ENCODE measurements at places on chromosomes 11 and 22.

GRCh38 chr11:58654908-58655296 is 32.4 kb downstream of the CNTF start:
- no peak for DNase-seq

- DNase-seq: no peak
Measured at GRCh38 chr22:33272180-33272579, 214.0 kb upstream of the SYN3 start.

- no peak for DNase-seq
Measured at GRCh38 chr11:116638463-116638862, 134.3 kb downstream of the BUD13 start.

DNA sequence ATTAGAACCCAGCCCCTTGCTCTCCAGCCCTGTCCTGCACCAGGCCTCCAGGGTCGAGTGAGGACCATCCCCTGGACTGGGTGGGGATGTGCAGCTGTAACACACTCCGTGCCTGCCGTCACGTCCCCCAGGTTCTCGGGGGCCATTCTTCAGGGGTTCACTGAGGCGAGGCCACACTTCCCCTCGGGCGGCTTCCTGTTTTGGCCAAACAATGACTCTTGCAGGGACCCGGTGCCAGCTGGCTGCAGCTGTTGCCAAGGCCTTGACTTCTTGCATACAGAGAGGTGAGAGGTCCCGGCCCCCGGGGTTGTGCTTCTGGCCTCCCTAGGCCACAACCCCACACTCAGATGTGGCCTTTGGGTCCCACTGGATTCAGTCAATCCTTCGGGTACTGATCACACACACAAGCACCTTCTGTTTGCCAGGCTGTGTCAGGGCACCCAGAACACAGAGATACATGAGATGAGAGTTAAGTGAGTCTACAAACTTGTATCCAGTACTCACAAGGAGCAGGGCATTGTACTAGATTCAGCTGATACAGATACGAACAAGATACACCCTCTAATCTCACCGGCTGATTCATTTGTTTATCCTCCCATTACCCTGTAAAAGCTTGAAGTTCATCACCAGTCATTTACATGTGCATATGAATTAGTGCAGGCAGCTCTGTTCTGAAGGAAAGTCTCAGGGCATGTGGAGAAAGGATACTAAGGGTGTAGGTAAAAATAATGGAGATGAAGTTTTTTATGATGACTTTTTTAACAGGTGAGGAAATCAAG is 32.9 kb downstream of the LRRC32 start:
- DNase-seq: no peak

DNA sequence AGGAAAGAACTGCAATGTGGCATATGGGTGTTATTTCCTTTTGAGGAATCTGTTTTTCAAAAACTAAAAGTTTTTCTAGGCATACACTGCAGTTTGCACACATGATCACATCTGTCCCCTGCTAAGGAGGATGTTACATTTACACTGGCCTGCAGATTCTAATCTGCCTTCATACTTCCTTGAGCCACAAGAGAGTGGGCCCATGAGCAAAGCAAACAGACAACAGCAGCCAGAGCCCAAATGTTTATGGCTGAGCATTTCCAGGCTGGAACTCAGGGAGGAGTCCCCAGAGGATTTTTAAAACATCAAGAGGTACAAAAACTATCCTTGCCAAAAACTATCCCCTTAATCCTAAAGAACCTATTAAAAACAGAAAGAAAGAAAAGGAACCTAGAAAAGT is 117.2 kb upstream of the MTNR1B start:
- DNase-seq: no peak

DNA sequence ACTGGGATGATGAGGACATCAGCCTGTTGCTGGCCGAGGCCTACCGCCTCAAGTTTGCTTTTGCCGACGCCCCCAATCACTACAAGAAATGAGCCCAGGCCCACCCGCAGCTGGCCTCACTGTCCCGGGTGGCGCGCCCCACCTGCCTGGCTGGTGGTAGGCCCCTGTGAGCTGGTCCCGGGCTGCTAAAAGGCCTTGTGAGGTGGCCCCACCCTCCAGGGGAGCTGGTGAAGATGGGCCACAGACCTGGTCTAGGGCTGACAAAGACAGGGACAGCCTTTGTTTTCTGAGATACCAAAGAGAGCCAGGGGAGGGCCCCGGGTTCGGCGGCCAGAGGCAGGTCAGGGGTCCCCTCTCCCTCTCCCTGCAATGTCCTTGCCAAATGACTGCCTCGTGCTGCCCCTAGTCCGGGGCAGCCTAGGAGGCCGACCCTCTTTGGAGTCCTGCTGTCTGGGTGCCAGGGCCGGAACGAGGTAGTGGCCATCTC is 411.1 kb downstream of the TBC1D22A start:
- no peak for DNase-seq

DNA sequence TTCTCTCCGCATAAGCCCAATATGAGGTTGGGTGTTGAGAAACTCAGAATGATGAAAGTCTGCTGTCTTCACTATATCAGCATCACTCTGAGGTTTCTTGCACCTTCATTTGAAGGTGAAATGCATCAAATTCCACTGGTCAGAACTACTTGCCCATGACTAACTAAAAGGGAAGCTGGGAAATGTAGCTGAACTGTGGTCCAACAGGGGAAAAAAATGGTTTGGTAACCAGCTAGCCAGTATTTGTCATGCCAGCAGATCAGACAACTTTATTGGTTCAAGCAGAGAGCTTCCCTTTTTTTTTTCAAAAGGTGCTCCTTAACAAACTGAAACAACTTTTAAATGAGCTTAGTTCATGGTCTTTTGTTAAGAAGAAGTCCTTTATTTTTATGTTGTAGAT is 14.2 kb upstream of the PIK3C2A start:
- no peak for DNase-seq

DNA sequence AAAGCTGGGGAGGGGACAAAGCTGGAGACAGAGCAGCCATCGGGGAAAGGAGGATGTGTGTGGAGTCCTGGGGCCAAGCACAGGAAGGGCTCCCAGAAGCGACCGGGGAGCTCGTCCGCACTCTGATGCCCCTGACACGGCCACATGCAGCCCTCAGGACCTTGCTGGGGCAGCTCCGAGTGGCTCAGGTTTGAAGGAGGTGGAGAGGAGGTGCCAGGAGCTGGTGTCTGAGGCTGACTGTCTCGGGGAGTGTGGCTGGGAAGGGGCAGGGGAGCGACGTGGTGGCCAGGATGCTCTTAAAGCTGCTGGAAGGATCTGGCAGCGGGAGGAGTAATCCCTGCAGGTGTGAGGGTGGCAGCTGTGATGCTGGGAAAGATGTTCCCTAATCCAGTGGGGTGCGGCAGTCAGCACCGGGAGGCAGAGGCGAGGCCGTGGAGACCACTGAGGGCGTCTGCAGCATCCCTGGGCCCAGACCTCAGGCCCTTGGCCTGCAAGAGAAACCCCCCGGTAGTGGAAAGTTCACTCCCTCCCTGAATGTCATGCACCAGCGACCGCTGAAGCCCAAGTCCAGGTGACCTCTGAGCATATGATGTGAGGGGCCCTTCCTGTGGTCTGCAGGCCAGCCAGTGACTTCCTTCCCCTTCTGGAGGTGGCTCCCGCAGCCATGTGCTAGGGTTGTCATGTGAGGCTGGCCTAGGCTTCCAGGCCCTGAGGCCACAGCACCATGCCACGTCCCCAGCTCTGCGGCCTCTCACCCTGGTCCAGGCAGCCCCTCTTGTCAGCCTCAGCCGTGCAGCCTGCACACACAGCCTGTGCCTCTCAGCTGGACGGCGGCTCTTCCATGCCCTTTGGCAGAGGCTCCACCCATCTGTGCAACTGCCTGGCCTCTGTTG is 17.2 kb upstream of the CTSD start:
- DNase-seq: no peak

DNA sequence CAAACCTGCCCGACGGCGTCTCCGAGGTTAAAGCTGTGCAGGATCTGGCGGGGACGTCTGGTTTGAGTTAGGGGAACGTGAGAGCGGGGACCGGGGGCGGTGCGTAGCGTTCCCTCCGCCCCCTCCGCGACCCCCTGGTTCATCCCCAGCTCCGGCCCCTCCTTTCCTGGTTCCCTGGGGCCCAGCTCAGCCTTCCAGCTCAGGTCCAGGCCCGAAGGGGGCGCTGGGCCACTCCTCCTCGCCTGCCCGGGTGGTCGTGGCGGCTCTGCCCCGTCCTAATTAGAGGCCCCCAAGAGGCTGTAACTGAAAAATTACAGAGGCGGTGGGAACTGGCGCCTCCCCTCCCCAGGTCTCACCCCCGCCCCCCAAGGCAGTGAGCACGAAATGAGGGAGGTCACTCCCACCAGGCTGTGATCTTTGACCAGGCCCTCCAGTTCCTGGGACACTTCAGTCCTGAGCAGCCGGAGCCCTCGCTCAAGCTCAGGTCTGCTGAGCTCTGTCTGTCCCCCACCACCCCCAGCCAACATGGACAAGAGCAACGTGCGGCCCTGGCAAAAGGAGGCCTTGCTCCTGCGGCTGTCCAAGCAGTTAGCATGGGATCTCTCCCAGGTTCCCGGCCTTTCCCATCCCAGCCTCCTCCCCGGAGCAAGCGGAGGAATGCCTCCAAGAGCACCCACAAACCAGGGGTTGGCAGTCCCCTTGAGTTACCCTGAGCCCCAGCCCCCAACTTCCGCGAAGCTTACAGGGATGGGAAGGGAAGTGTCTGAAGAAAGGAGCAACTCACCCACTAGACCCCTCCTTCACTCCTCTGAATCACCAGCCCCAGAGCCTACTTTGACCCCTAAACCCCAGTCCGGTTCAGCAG is 3.3 kb downstream of the CD248 start:
- DNase-seq: no peak

GRCh38 chr22:37010174-37010573 is 9.1 kb downstream of the TST start:
- no peak for DNase-seq

GRCh38 chr11:118883368-118884071 is at the start of gene CXCR5:
TSS of gene CXCR5 (plus strand) at chr11:118883892. CDS start at chr11:118883942, 50 bp downstream.
- no peak for DNase-seq

DNA sequence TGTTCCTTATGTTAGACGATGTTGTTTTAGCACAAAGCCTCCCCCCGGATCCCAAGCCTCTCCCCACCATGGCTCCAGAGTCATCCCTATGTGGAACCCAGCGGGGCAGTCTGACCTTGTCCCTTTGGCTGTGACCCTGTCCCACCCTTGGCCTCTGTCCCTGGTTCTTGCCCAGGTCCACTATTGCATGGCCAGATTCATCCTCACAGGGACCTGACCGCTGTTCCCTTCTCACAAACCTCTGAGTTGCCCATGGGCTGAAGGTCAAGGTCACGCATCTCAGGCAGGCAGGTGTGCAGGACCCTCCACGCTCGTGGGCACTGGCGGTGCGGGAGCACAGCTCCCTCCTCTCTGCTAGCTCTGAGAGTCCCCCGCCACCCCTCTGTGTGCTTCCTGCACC is 39.0 kb downstream of the BCR start:
- no peak for DNase-seq

DNA sequence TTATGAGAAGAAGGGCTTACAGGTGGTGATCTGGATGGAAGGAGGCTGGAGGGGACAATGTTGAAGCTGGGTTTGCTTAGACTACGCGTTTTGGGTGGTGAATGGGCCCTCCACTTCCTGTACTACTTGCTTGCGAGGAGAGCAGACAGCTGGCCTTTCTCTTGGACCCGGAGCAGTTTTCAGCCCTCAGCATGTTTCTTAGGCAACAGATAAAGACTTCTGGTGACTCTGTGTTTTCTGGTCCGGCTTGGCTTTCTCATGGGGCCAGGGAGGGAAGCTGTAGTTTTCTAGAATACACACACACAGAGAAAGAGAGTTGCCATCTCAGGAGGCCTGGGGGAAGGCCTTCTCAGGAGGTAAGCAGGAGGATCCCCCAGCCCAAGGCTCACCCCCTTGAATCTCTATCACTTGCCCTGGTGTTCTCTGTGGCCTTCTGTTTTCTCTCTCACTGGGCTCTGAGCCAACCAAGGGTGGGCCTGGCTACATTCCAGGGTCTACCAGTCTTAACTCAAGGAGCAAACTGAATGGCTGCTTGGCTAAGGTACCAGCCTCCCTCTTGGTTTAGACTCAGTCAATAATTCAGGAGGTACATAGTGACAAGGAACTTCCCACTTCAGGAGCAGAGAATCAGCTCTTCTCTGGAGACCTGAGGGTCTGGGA is 2.4 kb downstream of the CCS start:
- DNase-seq: no peak

GRCh38 chr11:17864478-17864941 is 129.9 kb downstream of the KCNC1 start:
- no peak for DNase-seq

DNA sequence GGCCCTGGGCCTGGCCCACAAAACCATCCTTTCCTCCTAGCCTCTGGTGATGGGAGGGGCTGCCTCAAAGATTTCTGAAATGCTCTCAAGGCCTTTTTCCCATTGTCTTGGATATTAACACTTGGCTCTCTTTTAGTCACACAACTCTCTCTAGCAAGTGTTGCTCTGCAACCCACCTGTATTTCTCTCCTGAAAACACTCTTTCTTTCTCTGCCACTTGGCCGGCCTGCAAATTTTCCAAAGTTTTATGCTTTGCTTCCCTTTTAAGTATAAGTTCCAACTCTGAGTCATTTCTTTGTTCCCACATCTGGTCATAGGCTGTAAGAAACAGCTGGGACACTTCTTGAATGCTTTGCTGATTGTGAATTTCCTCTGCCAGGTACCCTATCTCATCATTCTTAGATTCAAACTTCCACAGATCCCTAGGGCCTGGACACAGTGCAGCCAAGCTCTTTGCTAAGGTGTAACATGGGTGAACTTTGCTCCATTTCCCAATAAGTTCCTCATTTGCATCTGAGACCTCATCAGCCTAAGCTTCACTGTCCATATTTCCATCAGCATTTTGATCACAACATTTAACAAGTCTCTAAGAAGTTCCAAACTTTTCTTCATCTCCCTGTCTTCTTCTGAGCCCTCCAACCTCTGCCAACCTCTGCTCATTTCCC is 93.8 kb downstream of the TRIM29 start:
- no peak for DNase-seq

GRCh38 chr22:30048681-30049080 is 31.6 kb upstream of the HORMAD2 start:
- no peak for DNase-seq

GRCh38 chr22:48923165-48923865 is 904.4 kb downstream of the BRD1 start:
- no peak for DNase-seq

DNA sequence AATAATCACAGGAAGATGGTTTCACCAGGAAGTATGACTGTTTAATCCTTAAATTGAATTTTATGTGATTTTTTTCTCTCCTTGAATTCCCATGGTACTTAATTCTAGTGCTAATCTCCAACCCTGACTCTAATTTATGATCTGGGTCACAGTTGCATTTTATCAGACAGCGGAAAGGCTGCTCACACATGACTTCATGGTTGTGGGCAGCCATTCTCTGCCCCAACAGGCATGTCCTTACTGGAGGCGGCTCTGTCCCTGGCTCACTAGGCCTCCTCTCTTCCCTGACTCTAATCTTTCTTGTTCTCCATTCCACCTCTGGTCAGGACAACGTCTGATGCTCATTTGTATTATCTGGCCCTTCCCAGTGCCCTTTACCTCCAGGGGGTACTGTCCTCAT is 184.4 kb downstream of the CHST1 start:
- DNase-seq: no peak

GRCh38 chr11:72007089-72007476 is 8.4 kb downstream of the IL18BP start:
- no peak for DNase-seq
